Chondrocyte (in vitro differentiated cells): ENCODE measurements at places on chromosomes 2 and 18. TPM values are rescaled to one million over a fixed set of nuclear protein-coding genes. Genes with fewer than 3 reads are reported as not detected.
A peak's percentile ranks its signal among the peaks of the same experiment; 100 is the strongest.

AKAIN1 gene
- not detected in 3 replicates for total RNA-seq

ALPI gene
- total RNA-seq, result not detected in 3 replicates

DNA sequence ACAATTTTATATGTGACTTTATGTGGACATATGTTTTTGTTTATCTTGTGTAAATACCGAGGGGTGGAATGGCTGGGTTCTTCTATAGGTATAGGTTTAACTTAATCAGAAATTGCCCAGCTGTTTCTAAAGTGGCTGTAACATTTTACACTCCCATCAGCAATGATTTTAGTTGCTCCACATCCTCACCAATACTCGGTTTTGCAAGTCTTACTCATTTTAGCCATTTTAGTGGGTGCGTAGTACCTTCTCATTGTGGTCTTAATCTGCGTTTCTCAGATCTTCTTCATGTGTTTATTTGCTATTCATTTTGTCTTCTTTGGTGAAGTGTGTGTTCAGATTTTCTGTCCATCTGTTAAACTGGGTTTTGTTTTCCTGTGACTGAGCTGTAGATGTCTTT is 95.4 kb upstream of the BCL2L11 start:
- no peak overlapping the region for H3K27ac ChIP-seq
- H3K4me3 ChIP-seq, result no peak overlapping the region
- H3K36me3 ChIP-seq, result peaks cover 3% of the 10 kb centered on the region
- no peak for DNase-seq

DNA sequence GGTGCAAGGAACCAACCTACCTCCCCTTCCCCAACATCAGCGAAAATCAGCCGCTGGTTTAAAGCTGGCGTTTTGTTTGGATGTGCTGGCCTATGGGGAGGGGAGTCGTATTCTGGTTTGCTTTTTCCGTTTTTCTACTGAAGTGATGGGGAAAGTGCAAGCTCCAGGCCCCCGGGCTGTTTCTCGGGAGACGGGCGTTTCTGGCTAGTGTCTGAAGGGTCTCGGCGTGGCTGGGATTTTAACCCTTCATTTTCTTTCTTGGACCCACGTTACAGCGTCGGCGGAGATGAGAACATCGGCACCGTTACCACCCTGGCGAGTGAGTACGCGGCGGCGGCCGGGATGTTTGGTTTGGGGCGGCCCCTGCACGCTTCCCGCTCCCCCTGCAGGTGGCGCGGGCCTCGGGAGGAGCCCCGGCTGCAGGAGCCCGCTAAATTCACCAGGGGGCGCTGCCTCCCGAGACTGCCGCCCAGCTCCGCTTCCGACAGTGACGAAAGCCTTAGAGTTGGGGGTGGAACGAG is 70.7 kb downstream of the PLB1 start:
- DNase-seq, result no peak
- peaks cover 25% of the 10 kb centered on the region for H3K4me1 ChIP-seq
- peak overlapping the region; percentile 95 for H3K27ac ChIP-seq
- H3K4me3 ChIP-seq, result peak overlapping the region; percentile 89
- no peaks in the 10 kb centered on the region for H3K27me3 ChIP-seq

GRCh38 chr2:95077530-95077825 is 44.1 kb downstream of the MRPS5 start:
- H3K27me3 ChIP-seq, result peaks cover 52% of the 10 kb centered on the region
- H3K36me3 ChIP-seq, result no peaks in the 10 kb centered on the region
- peaks cover 7% of the 10 kb centered on the region for H3K4me1 ChIP-seq
- H3K27ac ChIP-seq, result no peak overlapping the region
- no peak for DNase-seq
